Activated CD4-positive, alpha-beta T cell treated with anti-CD3 and anti-CD28 coated beads, Interleukin-2, amount 50 U/mL, for 4 hours (primary cell): ENCODE measurements at places on chromosomes 13 and 19.

GRCh38 chr19:31160336-31160926, 188.8 kb downstream of the TSHZ3 start:
- DNase-seq, result no peak

GRCh38 chr13:51953347-51954195, 57.7 kb downstream of the ATP7B start:
- no peak for DNase-seq

- DNase-seq, result no peak
Measured at GRCh38 chr13:61751039-61751438, 335.4 kb upstream of the PCDH20 start.

DNA sequence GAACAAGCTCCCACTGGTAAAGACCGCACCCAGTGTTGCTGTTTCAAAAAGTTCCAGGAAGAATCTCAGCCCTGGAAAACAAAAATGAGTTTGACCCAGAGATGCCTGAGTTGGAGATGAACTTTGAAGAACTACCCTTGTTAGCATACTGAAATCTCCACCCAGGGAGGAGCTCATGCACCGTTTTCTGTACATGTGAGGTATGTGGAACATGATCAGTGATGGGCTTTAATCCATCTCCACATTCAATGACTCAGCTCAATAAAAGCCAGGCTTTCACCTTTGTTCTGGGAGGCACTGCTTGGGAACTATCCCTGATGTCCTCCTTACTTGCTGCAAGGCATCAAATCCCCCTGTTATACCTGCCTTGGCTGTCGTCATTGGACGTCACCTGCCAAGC, 279.9 kb downstream of the UQCRFS1 start:
- DNase-seq, result no peak

DNA sequence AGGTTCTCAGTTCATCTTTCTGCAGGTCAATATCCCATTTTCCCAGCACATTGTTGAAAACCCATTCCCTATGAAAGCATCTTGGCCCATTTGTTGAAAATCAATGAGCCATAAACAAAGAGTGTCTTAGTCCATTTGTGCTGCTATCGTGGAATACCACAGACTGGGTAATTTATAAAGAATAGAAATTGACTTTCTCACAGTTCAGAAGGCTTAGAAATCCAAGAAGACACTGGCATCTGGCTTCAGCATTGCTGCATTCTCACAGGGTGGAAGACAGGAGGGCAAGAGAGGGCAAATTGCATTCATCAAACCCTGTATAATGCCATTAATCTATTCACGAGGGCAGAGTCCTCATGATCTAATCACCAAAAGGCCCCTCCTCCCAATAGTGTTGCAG, 34.1 kb downstream of the ZNF823 start:
- DNase-seq, result no peak

DNA sequence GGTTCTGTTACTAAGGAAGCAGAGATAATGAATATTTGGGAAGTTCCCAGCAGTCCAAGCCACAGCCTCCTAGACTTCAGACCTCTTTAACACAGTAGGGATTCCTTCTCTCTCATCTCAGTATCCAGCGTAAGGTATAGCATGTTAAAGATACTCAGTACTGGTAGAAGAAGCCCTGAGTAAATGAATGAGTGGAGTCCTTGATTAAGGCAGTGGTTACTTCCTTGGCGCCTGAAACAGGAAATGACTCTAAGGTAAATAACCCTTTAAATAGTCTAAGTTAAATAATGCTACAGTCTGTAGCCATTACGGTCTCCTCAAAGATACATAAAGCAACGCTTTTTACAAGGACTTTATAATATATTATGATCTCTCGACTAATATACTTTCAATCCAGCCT, 650.8 kb upstream of the MIR17HG start:
- no peak for DNase-seq

DNA sequence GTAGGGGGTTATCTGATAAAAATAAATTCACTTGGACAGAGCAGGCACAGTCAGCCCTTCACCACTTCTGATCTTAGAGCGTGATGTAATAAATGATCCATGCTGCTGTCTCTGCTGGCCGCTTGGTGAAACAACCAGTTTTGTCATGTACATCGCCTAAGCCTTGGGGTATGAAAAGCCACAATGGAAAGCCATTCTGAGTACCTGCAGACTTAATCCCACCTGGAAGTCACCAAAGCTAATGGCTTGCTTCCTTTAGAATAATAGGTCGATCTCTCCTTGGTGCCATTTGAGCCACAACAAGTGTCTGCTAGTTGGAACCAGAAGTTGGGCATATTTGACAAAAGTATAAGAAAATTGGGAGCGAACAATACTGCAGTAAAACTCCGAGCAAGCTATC, 1649.7 kb upstream of the SPRY2 start:
- no peak for DNase-seq

DNA sequence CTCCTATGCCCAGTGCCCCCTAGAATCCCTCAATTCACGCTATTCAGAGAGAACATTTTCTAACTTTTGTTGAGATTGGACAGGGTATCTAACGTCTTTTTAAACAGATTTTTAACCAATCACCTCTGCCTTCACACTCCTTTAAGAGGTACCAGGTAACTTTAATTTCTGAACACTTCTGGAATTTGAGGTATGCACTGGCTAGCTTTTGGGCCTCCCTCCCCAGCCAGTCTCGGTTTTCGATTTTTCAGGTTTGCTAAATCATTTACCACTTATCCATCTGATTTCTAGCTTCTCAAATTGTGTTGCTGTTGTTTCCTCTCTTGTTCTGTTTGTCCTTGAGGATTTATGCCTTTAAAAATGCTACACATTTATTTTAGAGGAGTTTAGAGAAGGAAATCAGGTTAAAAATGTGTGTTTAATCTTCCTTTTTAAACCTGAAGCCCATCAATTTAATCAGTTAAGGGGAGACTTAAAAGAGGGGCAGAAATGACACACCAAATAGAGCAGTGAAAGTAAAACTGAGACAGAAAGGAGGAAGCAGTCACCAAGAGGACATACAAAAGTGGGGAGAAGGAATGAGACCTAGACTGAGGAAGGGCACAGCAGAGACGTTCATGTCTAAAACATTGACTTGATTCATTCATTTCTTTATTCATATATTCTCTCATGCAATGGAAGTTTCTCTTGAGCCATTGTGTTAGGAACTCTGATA, 139.6 kb upstream of the HTR2A start:
- DNase-seq, result no peak

DNA sequence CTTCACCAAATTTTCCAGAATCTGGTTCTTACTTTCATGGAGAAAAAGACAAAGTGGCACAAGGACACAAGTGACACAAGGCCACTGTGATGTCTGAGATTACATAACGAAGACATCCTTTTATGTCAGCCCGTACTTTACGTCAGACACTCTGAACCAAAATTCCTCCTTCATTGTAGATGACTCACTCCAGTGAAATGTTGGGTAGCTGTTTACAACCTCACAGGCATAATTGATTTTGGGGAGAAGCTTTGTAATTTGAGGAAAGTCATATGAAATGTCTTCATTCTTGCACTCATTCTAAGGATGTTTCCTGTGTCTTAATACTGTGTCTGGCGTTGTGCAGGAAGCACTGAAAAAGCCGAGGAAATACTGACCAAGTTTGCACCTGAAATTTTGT, 20.0 kb upstream of the LGALS14 start:
- no peak for DNase-seq

GRCh38 chr19:51108805-51109146, 567 bp upstream of the CTU1 start:
- no peak for DNase-seq

GRCh38 chr13:46864941-46865340, 31.9 kb downstream of the HTR2A start:
- DNase-seq, result no peak

- no peak for DNase-seq
Measured at GRCh38 chr19:45173816-45174215, 4.2 kb downstream of the TRAPPC6A start.

- no peak for DNase-seq
Measured at GRCh38 chr13:105990256-105990958, 545.1 kb downstream of the EFNB2 start.

DNA sequence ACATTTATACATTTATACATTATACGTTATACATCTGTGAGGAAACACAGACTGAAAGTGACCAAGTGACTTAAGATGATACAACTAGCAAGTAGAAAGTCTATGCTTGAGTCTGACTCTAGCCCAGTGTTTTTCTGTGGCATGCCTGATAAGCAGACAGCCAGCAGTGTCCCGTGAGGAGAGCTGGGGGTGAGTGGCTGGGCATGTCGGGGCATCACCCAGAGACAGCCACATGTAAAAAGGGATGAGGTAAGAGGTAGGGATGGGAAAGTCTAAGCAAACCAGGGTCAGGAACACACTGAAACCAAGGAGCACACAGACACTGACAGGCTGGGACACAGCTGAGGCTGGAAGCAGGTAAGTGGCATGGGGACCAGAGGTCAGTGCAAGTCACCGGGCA, 333.2 kb downstream of the FOXO1 start:
- no peak for DNase-seq

- DNase-seq, result peak; percentile 72
Measured at GRCh38 chr19:12792051-12792852, 966 bp downstream of the JUNB start.

- DNase-seq, result no peak
Measured at GRCh38 chr19:42658076-42658475, 63.4 kb upstream of the CEACAM8 start.

DNA sequence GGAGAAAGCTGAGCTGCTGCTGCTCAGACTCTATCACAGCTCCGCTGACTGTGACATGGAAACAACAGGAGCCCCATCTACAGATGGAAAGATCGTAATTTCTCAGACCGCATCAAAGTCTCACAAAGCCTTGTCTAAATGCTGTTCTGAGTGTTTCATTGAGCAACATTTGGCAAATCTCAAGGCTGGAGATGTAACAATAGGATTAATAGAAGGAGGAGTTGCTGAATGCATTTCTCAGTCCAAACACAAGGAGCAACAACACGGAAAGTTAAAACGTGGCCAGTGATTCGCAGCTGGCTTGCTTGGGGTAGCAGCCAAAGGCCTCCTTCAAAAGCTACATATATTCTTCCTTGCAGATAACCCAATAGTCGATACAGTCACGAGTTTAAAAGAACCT, 55.7 kb downstream of the MRPL57 start:
- DNase-seq, result no peak

DNA sequence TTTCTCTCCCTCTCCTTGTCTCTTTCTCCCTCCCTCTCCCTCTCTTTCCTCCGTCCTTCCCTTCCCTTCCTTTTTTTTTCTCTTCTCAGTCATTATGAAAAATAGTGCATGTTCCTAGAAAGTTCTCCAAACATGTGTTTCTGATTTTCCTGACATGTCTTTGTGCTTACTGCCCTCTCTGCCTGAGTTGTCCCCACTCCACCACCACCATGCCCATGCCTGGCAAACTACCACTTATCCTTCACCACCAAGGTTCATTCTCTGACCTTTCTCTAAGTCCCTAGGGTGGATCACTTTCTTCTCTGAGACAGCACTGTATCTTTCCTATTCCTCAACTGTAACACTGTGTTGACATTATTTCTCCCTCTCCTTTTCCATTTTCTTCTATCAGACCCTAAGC, 98.2 kb downstream of the LACC1 start:
- DNase-seq, result no peak
